ENCODE measurements at places on chromosomes 7 and 10.

- peak; percentile 87 for DNase-seq
Measured at GRCh38 chr7:107173691-107174406, 5.0 kb downstream of the HBP1 start.

DNA sequence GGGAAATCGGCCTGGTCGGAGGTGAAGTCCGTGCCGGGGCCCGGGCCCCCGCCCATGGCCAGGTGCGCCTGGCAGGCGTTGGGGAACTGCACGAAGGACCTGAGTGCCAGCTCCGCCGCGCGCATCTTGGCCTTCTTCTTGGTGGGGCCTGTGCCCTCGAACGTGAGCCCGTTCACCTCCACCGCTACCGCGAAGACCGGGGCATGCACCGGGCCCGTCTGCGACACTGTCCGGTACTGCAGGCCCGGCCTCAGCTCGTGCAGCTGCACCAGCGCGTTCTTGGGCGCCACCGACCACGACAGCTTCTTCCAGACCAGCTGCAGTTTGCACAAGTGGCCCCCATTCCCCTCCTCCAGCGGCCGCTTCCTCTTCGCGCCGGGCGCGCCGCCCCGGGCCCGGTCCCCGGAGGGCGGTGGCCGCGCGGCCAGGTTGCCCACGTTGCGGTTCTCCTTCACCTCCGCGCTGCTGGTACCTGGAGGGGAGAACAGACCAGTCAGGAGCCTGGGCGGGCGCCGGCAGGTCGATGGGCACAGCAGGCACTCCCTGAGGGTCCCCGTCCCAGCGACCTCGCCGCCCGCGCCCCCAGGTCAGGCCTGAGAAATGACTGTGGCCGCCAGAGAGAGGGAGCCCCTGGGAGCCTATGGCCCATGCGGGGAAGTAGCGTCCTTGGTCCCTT lies 307.4 kb downstream of the WDR37 start:
- DNase-seq: no peak

GRCh38 chr10:24465124-24465874 lies 256.4 kb downstream of the KIAA1217 start:
- no peak for DNase-seq

DNA sequence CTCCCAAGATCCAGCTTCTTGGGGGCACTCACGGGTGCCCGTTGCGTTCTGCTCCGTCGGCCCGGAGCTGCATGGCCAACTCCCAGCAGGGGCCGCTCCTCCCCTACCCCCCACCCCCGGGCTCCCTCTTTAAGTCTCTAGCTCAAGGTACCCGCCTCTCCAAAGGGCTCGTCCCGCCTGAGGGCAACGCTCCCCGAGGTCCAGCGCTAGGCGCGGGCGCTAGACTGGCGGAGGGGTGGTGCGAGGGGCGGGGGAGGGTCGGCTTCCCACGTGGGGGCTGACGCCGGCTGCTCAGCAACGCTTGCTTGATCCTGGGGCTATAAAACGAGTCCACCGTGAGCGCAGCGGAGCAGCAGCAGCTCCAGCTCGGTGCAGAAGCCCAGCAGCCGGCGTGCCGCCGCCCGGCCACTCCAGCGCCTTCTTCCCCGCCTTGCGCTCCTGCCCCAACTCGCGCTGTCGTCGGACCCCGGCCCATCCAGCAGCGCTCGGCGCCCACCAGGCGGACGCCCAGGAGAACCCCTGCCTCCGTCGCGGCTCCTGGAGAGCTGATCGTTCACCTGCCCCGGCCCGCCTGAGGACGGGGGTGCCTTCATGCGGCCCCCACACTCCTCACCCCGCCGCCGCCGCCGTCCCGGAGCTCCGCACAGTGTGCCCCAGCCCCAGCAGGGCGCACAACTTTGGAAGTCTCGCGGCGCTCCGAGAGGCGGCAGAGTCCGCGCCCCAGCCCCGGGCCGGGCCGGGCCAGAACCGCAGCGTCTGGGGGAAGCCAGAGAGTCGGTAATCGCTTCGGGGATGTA lies at the start of gene ADRA2A:
TSS of gene ADRA2A (plus strand) at position 348 of the 797 bp plus-strand sequence. CDS start 968 bp downstream, outside the sequence.
- DNase-seq: no peak

DNA sequence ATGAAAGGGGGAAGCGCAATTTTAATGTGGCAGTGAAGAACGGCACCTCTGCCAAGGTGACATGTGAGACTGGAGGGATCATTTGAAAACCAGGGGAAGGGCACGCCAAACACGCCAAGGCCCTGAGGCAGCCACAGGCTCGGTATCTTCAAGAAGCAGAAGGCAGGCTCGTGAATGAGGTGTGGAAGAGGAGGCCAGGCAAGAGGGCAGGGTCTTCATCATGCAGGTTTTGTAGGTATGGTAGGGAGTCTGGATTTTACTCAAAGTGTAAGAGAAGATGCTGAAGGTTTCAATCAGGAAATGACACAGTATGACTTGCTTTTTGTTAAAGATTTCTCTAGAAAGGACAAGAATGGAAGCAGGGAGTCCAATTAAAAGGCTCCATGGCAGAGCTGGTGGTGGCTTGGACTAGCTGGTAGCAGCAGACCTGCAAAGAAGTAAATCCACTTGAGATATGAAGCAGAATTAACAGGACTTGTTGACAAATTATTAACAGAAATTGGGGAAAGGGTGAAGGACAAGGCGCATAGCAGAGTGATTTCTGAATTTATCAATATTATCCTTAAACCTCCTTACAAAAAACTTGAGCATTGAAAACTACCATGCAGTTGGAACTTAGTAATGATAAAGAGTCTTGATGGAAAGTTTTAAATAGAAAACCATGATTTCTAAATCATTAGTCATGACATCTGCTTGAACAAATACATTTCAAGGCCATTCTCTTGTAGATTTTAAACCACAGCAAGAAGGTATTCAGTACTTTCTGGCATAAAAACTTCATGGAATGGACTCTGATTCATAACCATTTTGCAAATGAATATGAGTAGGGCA lies 70.4 kb downstream of the COA1 start:
- DNase-seq: no peak

DNA sequence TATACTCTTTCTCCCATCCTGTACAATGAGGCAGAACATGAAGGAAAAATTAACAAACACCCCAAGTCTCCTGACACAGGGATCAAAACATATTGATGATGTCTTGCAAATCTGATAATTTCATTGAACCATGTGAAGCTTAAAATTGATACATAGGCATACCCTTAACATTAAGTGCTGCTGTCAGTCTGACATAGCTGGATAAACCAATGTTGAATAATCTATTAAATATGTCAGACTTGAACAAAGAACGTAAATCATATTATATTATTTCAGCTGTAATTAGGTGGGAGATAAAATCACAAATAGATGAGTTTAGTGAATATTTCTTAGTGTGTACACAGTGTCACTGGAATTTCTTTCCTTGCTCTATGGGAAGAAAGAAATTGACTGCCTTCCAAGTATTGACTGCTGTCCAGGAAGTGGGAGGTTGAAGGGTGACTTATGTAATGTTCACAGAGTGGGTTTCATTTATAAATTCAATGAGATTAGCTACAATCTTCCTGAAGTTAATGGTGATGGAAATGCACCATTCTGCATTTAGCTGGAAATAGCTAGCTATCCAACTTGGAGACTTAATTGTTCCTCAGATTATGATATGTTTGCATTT lies 170.8 kb downstream of the AUTS2 start:
- DNase-seq: no peak

- no peak for DNase-seq
Measured at GRCh38 chr10:80202934-80203834, 2.2 kb downstream of the ANXA11 start.

DNA sequence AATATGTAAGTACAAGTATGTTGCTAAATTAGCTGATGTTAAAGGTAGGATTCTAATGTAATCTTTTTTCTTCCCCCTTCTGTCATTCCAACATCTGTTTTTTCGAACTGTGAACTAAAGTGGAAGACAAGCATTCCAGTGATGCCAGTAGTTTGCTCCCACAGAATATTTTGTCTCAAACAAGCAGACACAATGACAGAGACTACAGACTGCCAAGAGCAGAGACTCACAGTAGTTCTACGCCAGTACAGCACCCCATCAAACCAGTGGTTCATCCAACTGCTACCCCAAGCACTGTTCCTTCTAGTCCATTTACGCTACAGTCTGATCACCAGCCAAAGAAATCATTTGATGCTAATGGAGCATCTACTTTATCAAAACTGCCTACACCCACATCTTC lies 62.7 kb downstream of the WAC start:
- DNase-seq: no peak

- DNase-seq: no peak
Measured at GRCh38 chr10:13839430-13839990, 252.7 kb downstream of the PRPF18 start.

DNA sequence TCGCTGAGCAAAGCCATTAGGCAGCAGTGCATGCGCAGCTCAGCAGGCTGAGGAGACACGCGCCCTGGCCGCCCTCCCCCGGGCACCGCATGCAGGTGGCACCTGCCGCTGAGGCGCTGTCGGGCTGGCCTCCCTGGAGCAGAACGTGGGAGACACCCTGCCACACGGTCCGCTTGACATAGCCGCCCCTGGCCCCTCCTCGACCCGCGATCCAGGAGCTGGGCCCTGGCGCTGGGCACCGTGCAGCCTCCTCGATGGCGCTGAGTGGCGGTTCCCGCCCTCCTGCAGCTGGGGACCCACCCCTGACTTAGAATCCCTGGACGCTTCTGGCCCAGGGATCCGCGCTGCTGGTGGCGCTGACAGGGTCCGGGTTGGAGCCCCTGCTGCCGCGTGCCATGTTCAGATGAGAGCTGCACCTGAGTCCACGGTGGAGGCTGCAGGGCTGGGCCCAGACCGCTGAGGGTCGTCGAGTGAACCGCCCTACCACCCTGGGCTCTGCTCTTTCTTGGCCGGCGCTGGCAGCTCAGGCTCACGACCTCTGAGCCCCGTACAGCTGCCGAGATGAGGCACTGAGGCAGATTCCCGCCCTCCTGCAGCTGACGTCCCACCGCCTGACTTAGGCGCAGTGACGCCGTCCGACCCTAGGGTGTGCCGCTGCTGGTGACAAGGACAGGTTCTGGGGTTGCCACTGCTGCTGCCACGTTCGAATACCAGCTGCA lies 116.8 kb downstream of the OR13A1 start:
- DNase-seq: no peak

DNA sequence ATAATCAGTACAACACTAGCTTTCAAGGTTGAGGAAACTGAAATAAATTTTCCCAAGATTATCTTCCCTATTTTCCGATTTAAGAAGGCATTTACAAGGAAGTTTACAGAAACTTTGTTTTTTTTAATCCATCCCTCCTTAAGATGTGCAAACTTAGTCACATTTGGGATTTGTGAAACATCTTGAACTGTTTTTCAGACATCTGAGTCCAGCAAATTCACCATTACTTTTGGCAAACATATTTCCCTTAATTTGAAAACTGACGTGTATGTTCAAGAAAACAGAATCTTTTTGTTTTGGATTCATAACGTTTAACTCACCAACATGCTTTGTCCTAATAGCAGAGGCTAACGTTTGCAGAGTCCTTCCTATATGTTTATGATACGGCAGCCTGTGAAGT lies 19.5 kb downstream of the GLI3 start:
- DNase-seq: no peak

GRCh38 chr7:102966465-102966864 lies 53.7 kb downstream of the LRRC17 start:
- DNase-seq: no peak

DNA sequence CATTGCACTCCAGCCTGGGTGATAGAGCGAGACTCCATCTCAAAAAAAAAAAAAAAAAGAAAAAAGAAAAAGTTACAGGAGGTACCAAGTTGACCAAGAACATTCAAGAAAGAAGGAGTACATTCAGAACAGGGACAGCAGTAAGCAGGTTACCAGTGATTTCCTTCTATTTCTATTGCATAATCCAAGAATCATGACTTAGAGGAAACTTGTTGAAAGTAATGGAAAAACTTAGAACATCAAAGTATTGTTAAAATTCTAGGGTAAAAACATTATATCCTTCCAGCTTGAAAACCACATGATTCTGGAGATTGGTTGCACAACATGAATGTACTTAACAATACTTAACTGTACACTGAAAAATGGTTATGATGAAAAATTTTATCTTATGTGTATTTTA lies 25.2 kb downstream of the RAPGEF5 start:
- DNase-seq: no peak

DNA sequence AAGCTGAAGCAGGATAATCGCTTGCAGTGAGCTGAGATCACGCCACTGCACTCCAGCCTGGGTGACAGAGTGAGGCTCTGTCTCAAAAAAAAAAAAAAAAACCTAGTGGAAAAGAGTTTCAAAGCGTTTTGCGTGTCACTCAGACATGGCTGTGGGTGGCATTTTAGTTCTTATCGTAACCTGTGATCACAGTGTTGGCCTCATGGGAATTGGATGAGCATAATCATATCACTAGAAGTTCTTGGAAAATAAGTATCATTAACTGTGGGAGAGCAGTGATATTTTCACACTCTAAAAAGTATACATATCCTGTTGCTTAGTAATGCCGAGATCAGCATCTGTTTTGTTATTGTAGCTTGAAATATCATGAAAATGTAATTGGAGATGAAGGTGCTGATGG lies 92.6 kb downstream of the CREM start:
- no peak for DNase-seq

GRCh38 chr10:23203369-23204325 lies 11.5 kb downstream of the PTF1A start:
- no peak for DNase-seq

- no peak for DNase-seq
Measured at GRCh38 chr10:129725482-129725881, 238.6 kb downstream of the EBF3 start.

GRCh38 chr10:43151371-43151770 lies 13.1 kb downstream of the CSGALNACT2 start:
- no peak for DNase-seq

GRCh38 chr7:102897211-102897631 lies 15.6 kb upstream of the LRRC17 start:
- DNase-seq: no peak

DNA sequence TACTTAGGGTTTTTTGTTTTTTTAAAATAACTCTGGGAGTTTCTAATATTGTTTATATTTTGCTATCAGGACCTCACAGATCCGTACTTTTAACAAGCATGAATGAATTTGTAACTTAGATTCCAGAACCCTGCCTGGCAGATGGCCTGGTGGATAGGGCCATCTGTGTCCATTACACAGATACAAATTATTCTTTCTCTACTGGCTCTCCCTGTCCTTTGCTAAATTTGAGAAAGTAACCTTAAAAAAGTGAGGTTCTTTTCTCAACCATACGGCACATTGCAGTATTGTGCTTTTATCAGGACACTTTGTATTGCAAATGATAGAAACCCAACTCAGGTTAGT lies 26.6 kb downstream of the LCOR start:
- no peak for DNase-seq

DNA sequence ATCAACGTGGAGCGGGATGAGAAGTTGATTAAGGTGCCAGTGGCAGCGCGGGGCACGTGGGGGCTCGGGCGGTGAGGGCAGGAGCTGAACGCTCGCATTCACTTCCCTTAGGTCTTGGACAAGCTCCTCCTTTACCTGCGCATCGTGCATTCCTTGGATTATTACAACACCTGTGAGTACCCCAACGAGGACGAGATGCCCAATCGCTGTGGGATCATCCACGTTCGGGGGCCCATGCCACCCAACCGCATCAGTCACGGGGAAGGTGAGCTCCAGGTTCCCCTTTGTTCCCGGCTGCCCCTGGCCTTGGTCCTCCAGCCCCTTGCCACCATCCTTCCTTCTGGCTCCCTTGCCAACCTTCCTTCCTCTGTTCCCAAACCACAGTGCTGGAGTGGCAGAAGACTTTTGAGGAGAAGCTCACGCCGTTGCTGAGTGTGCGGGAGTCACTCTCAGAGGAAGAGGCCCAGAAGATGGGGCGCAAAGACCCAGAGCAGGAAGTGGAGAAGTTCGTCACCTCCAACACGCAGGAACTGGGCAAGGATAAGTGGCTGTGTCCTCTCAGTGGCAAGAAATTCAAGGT lies 2.5 kb downstream of the UFSP1 start:
- no peak for DNase-seq

GRCh38 chr10:123748711-123749110 lies 82.6 kb downstream of the GPR26 start:
- DNase-seq: no peak
